Body of pancreas (tissue), 4 donors: ENCODE measurements at places on chromosomes 16 and 17. TPM values are rescaled to one million over a fixed set of nuclear protein-coding genes. Genes with fewer than 3 reads are reported as not detected.

The CD300LB gene
- not detected for total RNA-seq

The EXOC3L1 gene
- 1.8 TPM for total RNA-seq

DNA sequence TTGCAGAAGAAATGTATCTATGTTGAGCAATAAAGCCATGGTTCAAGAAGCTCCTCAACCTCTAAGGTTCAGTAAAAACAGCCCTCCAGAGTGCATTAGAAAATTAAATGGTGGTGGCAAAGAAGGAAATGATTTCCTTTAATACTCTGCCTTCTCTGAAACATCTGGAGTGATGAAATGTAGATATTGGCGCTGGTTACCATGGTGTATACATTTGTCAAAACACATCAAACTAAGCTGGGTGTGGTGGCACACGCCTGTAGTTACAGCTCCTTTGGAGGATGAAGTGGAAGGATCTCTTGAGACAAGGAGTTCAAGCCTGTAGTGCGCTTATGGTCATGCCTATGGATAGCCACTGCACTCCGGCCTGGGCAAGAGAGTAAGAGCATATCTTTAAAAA lies 6.0 kb downstream of the CAPNS2 start:
- no peaks in the 10 kb centered on the region for H3K27me3 ChIP-seq
- no peaks in the 10 kb centered on the region for H3K4me1 ChIP-seq
- no peak overlapping the region for H3K4me3 ChIP-seq
- H3K36me3 ChIP-seq = no peaks in the 10 kb centered on the region
- H3K27ac ChIP-seq = no peak overlapping the region
- no peak for DNase-seq

GRCh38 chr17:72184805-72185204 lies 64.0 kb downstream of the SOX9 start:
- H3K27me3 ChIP-seq = no peaks in the 10 kb centered on the region
- H3K4me3 ChIP-seq = no peak overlapping the region
- peaks cover 6% of the 10 kb centered on the region for H3K4me1 ChIP-seq
- no peaks in the 10 kb centered on the region for H3K36me3 ChIP-seq

The HAGHL gene
- total RNA-seq = 2.6 TPM

The NPB gene
- 1.8 TPM for total RNA-seq

DNA sequence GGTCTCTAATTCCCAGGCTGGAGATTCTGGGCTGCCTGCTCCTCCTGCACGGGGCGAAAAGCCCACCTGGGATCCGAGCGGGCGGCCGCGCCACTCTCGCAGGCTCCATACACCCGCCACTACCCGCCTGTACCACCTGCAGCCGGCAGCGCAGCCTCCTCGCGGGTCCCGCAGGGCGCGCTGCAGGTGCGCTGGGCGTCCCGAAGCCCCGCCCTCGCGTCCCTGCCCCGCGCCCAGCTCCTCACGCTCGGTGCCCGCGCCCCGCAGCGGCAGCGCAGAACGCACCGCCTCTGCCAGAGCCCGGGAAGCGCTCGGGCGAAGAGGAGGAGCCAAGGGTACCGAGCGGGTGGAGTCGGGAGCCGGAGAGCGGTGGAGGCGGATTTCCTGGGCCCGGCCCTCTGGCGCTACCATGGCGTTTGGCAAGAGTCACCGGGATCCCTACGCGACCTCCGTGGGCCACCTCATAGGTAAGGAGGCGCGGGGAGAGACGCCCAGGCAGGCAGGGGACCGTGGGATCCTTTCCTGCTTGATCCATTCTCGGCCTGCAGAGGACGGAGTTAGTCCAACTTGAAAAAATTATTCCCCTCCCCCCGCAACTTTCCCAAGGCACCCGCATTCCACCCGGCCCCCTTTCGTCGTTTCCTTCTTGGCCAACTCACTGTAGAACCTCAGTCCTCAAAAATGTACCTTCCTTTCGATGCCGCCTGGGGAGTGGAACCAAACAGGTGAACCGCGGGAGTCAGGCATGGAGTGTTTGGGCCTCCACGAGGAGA lies at the start of gene TOM1L1:
TOM1L1 (plus strand) TSS at position 396 of the 773 bp plus-strand sequence; CDS start at position 410, 14 bp downstream.
- H3K36me3 ChIP-seq = no peaks in the 10 kb centered on the region
- H3K4me1 ChIP-seq = peaks cover 28% of the 10 kb centered on the region
- H3K4me3 ChIP-seq = peak within 1 kb of the TSS; percentile 44
- H3K27ac ChIP-seq = no peak within 1 kb of the TSS
- DNase-seq = peak; percentile 87
- no peaks in the 10 kb centered on the region for H3K27me3 ChIP-seq

The CES1 gene
- total RNA-seq = 4.2 TPM

- H3K27me3 ChIP-seq = no peaks in the 10 kb centered on the region
- H3K4me1 ChIP-seq = peaks cover 46% of the 10 kb centered on the region
- no peak overlapping the region for H3K27ac ChIP-seq
- DNase-seq = no peak
Observed at GRCh38 chr17:49741009-49741691, 22.8 kb downstream of the FAM117A start.

GRCh38 chr17:1625581-1625980 lies 3.1 kb downstream of the SLC43A2 start:
- H3K4me1 ChIP-seq = peaks cover 20% of the 10 kb centered on the region
- no peaks in the 10 kb centered on the region for H3K36me3 ChIP-seq
- no peak overlapping the region for H3K27ac ChIP-seq
- no peaks in the 10 kb centered on the region for H3K27me3 ChIP-seq

The PPL gene
- total RNA-seq = 26.0 TPM

DNA sequence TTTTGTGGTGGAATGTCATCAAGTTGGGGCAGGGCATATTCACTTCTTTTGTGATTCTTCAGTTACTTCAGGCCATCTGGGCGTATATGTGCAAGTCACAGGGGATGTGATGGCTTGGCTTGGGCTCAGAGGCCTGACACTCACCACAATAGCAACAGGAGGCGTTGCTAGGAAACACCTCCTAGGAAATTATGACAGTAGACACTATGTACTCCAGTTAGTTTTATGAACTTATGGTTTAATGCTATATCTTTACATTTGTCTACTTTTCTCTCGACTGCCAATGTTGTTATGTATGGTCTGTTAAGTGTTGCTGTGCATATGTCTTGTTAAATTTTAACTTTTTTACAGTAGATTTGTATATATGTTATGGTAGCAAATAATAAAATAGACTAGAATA lies 788.7 kb upstream of the GOT2 start:
- H3K4me3 ChIP-seq = no peak overlapping the region
- no peaks in the 10 kb centered on the region for H3K27me3 ChIP-seq
- no peaks in the 10 kb centered on the region for H3K4me1 ChIP-seq
- no peak for DNase-seq
- H3K36me3 ChIP-seq = no peaks in the 10 kb centered on the region

The CA7 gene
- total RNA-seq = not detected

GRCh38 chr17:5587438-5588032 lies 3.2 kb upstream of the NLRP1 start:
- no peaks in the 10 kb centered on the region for H3K27me3 ChIP-seq
- H3K4me1 ChIP-seq = no peaks in the 10 kb centered on the region

The KRT13 gene
- not detected for total RNA-seq

DNA sequence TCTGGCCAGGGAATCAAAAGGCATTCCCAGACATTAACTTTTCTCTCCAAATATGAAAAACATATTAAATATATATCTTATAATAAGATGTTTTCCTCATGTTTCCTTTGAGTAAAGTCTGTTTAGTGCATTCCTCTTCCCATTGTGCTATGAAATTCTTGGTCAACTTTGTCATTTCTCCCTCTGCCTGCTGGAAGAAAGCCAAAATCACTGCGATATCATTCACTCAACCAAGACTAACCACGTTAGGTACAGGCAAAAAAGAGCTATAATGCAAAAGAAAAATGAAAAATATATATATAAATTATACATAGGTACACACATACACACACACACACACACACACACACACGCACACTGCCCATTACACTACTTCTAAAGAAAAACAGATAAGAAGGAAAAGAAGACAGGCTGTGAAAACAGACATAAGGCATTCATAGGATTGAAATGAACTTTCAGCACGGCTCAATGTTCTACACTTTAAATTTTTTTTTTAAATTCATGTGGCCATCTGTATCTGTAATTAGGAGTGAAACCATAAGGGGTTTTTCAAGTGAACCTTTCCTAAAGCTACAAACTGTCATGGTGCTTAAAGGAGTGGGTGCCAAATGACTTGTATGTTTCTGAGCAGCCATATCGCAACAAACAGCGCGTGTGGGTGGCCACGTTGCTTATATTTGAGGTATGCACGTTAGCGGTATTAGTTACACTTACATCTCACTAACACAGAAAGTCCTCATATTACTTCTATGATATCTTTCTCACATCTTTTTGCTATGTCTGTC lies 71.6 kb upstream of the PSMD7 start:
- H3K27me3 ChIP-seq = no peaks in the 10 kb centered on the region
- no peaks in the 10 kb centered on the region for H3K4me1 ChIP-seq
- H3K27ac ChIP-seq = no peak overlapping the region
- DNase-seq = no peak
- no peak overlapping the region for H3K4me3 ChIP-seq

GRCh38 chr17:44130693-44131349 lies 7.4 kb upstream of the HDAC5 start:
- no peaks in the 10 kb centered on the region for H3K36me3 ChIP-seq
- no peak for DNase-seq
- no peaks in the 10 kb centered on the region for H3K27me3 ChIP-seq
- no peaks in the 10 kb centered on the region for H3K4me1 ChIP-seq
- no peak overlapping the region for H3K4me3 ChIP-seq
- H3K27ac ChIP-seq = no peak overlapping the region

DNA sequence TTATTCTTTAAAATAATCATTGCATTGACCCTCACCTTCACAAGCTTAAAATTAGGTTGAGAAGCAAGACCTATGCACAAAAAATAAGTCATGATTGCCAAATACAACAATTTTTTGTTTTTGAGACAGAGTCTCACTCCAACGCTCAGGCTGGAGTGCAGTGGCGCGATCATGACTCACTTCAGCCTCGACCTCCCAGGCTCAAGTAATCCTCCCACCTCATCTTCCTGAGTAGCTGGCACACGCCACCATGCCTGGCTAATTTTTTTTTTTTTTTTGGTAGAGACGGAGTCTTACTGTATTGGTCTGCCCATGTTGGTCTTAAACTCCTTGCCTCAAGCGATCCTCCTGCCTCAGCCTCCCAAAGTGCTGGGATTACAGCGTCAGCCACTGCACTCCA lies 24.2 kb downstream of the ZNF652 start:
- no peaks in the 10 kb centered on the region for H3K27me3 ChIP-seq
- H3K36me3 ChIP-seq = no peaks in the 10 kb centered on the region
- no peak for DNase-seq
- H3K27ac ChIP-seq = no peak overlapping the region
